ENCODE measurements at places on chromosomes 5 and 9.

DNA sequence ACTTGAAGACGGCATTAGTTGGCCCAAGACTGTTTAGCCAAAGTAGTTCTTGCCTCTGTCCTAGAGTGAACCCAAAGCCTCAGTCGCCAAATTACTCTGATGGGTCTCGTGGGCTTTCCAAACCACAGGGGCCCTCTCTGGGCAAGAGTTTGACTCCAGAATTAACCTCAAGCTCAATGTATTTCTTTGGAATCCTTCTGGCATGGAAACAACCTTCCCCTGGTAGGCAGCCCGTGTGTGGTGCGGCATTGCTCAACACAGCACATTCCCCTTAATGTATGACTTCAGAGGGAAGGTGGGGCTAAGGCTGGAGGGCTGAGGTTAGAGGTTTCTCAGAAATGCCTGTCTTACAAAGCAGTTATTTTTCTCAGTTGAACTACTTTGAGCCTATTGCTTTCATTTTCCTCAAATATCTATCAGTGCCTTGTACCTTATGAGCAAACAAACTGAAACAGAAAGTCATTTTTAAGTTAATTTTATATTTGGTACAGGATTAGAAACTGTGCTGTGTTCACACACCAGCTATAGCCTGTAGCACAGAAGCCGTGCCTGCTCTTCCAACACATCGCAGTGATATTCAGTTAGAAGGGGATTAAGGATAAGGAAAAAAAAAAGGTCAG, 123.9 kb upstream of the HAPLN1 start:
- DNase-seq: no peak

DNA sequence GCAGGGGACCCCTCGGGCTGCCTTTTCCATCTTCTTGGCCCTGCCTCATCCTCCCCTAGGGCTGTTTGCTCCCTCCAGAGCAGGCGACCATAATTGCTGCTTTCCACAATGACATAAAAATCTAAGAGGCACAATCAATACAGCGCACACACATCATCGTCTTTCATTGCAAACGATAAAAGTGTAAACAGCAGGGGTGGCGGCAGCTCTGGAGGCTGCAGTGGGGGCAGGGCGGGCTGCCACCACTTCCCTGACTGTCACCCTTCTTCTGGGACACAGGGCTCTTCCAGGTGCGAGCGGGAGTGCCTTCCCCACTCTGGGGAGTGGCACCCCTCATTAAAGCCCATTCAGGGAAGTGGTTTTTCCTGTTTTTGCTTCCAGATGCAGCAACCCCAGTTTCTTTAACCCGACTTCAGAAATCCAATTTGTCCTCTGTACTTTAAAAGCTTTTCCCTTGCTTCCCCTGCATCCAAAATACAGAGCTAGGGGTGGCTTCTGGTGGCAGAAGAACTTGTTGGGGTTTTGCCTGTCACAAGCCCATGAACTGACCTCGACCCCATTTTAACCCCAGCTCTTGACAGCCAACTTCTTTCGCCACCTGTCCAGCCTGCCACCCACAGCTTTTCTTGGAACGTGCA, 45.7 kb downstream of the TSPAN17 start:
- DNase-seq: no peak

DNA sequence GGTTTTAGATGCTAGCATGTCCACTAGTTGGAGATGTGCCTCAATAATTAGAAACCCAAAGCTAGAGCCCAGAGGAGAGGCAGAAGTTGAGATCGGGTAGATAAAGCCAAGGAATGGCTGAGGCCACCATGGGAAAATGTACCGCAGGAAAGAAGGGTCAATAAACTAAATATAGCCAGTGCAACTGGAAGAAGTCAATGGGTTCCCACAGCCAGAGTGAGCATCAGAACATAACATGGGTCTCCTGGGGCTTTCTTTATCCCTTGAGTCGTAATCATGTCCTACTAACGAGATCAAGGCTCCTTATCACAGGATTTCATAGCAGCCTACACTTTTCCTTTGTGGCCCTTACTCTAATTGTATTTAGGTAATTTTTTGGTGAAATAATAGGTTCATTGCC, 61.7 kb downstream of the FRMD3 start:
- no peak for DNase-seq

- DNase-seq: no peak
These were observed 92.8 kb upstream of the ADAMTS2 start for GRCh38 chr5:179438011-179438441.

DNA sequence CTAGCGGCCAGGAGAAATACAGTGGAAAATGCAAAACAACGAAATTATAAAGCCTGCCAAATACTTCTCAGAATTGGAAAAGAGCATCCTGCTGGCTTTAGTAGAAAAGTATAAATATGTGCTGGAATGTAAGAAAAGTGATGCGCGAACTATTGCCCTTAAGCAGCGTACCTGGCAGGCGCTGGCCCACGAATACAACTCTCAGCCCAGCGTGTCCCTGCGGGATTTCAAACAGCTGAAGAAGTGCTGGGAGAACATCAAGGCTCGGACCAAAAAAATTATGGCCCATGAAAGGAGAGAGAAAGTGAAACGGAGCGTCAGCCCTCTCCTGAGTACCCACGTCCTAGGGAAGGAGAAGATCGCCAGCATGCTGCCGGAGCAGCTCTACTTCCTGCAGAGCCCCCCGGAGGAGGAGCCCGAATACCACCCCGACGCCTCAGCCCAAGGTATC, 15.0 kb downstream of the MSANTD3 start:
- DNase-seq: no peak

- DNase-seq: no peak
These were observed 80.0 kb upstream of the NFIL3 start for GRCh38 chr9:91503673-91504081.

- no peak for DNase-seq
These were observed 121.9 kb upstream of the RFX3 start for GRCh38 chr9:3647652-3648051.

- DNase-seq: no peak
These were observed 176.1 kb downstream of the MLLT3 start for GRCh38 chr9:20446248-20446647.

GRCh38 chr5:119286511-119287488, 69.0 kb upstream of the TNFAIP8 start:
- DNase-seq: no peak

Data from germinal center (tissue), 1 donor.